A172 (cell line): ENCODE measurements at places on chromosomes 4 and X. TPM values are rescaled to one million over a fixed set of nuclear protein-coding genes. Genes with fewer than 3 reads are reported as not detected.

DNA sequence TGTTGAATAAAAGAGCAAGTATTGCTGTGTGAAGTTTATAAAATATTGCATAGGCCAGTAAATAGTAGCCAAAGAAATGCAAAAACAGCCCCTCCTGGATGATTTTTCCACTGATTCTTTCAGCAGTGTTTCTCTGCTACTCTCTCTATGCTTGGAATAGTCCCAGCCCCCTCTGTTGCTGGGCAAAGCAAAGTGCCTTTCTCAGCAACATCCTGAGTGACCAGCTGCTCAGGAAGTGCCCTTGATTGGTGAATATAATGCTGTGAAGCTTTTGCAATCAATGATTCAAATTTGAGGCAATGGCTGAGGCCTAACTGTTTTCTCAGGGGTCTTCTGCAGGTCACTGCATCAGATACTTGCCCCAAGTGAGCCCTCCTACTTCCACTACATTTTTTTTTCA lies 656.7 kb downstream of the ZNF674 start:
- no peak for DNase-seq

- no peak for DNase-seq
Measured at GRCh38 chrX:150564838-150565237, 3.6 kb upstream of the MTM1 start.

GRCh38 chrX:47776292-47777006 lies 60.3 kb upstream of the ZNF81 start:
- no peak for DNase-seq

DNA sequence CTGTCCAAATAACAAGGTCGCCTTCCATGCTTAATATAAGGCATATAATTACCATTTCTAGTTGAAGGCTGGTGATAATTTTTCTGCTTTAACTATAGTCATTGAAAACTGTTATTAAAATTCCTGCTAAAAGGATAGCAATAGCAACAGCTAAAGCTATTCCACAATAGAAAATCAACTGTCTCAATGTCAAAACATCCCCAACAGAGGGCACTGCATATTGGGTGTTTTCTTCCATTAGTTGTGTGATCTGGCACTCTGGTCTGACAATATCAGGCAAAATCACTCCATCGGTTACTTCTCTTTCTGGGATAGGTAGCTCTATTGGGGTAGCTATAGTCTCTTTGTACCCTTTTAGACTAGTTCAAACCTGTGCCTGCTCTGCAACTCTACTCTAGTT lies 53.5 kb downstream of the TMPRSS11F start:
- no peak for DNase-seq

GRCh38 chr4:11131491-11131890 lies 297.2 kb downstream of the HS3ST1 start:
- no peak for DNase-seq

The MMRN1 gene
- total RNA-seq = not detected in 2 replicates
